ENCODE measurements at places on chromosomes 6 and 20.

DNA sequence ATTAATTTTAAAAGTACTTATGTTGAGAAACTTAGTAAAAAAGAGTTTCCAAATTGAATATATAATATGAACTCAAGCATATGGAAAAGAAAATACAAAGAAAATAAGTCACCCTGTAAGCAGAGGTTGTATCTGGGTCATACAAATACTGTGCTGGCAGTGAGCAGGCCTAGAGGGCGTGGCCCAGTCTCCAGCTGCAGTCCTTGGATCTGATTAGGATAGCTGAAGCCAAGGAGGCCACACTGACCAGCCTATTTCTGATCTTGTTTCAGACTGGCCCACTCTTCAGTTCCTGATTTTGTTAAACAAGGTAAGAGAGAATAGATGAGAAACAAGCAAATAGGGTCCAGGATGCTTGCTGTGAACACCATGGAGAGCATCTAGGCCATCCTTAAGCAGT is 228.8 kb downstream of the EPM2A start:
- DNase-seq = no peak

GRCh38 chr6:155968921-155969320 is 513.3 kb upstream of the NOX3 start:
- no peak for DNase-seq

DNA sequence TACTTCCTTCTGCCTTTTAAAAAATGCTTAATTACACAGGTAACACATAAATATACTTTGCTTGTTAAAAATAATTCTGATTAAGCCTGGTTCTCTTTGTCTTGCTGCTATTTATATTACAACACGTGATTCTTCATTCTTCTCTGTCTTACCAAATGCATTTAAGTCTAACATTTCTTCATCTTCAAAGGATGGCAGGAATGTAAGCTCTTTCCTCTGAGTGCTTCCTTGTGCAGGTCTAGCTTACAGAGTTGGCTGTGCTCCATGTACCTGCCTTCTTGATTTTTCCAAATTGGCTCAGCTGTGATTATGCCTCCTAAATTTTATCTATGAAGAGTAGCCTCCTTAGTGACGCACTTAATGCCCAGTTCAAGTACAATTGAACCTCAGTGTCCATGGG is 44.4 kb downstream of the RNF144B start:
- DNase-seq = no peak

- DNase-seq = no peak
These were observed 81.5 kb downstream of the EDN1 start for GRCh38 chr6:12371641-12372146.

GRCh38 chr20:62494980-62495748 is 19.4 kb upstream of the GATA5 start:
- DNase-seq = no peak

- DNase-seq = no peak
These were observed 56.3 kb downstream of the PREX1 start for GRCh38 chr20:48771542-48771941.
